AG10803 (cell line): ENCODE measurements at places on chromosomes 6 and 20.

DNA sequence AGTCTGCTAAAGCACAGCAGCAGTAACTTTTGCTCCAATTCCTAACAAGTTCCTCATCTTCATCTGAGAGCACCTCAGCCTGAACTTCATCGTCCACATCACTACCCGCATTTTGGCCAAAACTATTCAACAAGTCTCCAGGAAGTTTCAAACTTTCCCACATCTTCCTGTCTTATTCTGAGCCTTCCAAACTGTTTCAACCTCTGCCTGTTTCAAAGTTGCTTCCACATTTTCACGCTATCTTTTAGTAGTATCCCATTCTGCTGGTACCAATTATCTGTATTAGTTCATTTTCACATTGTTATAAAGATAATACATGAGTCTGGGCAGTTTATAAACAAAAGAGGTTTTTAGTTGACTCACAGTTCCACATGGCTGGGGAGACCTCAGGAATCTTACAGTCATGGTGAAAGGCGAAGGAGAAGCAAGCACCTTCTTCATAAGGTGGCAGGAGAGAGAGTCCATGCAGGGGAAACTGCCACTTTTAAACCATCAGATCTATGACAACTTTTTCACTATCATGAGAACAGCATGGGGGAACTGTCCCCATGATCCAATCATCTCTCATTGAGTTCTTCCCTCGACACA lies 99.4 kb upstream of the GRIK2 start:
- peak; percentile 6 for DNase-seq

- DNase-seq, result no peak
These were observed 50.1 kb downstream of the MARCKS start for GRCh38 chr6:113907102-113907815.

GRCh38 chr20:49381558-49382493 lies 100.6 kb downstream of the KCNB1 start:
- peak; percentile 42 for DNase-seq

DNA sequence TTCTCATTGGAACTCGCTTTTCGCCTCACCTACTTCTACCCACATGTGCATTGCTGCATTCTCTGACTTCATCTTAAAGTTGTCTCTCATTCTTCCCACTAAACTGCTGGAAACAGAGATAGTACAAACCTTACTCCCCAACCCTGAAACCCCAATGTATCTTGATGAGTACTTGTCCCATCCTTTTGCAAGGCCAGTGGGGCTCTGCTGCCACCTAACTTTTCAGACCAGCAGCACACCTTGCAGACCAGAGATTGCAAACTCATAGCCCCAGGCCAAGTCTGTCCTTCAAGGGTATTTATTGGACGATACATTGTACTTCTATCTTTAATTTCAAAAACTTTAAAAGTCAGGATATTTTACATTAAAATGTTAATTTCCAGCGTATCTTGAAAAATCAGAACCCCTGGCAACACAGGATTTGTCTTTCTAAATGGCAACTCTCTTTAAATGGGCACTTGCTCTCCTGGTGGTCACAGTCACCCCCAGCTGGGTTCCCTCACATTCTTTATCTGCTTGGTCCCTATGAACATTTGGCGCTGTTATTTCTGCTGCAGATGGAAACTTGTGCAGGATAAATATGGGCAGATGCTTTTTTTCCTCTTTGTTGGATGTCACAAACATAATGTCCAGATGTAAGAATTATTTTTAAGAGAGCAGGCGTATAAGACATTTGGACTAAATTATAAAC lies 83.9 kb downstream of the SOD2 start:
- peak; percentile 43 for DNase-seq

DNA sequence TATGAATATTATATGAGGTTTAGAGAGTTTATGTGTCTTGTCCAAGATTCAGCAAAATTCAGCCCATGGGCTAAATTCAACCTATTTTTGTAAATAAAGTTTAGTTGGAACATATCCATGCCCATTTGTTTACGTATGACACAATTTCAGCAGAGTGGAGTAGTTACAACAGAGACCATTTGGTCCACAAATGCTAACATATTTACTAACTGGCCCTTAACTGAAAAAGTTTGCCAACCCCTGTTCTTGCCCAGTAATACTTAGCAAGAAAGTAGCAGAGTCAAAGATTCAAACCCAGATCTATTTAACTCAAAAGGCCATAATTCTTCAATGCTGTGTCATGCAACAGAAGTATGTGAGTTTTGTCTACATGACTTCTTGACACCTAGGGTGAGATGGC lies 561.0 kb downstream of the PTPRT start:
- DNase-seq, result no peak

DNA sequence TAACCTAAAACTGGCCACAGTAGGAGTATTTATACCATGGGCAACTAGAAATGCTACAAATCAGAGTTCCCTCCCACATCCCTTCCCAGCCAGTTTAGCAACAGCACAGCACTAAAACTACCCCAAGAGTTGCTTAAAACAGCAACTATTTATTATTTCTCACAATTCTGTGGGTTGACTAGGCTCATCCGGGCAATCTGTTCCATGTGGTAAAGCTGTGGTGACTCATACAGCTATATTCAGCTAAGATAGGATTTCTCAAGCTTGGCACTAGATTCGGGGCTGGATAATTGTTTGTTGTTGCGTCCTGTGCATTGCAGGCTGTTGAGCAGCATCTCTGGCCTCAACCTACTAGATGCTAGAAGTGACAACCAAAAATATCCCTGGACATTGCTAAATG lies 8.6 kb upstream of the HECA start:
- peak; percentile 95 for DNase-seq

DNA sequence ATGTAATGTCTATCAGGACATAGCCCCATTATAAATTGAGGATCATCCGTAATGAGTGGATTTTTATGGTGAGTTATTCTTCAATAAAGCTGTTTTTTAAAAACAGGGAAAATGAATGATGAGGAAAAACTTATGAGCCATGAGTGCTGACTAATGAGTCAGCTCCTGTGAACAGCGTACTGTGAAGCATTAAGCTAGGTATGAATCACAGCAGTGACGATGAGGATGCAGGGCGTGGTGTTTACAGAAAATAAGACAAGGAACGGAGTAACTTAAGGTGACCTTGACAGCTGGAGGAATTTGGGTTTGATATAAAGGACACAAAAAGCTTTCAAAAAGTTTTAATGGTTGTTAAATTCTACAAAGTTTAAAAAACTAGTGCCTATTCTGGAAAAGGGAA lies 96.3 kb downstream of the FOXF2 start:
- DNase-seq, result peak; percentile 80

GRCh38 chr20:25865715-25866656 lies 169.3 kb upstream of the ZNF337 start:
- peak; percentile 70 for DNase-seq

- peak; percentile 90 for DNase-seq
These were observed 44.9 kb downstream of the SNAI1 start for GRCh38 chr20:50027611-50028105.
